Posterior cingulate gyrus (tissue), 11 donors: ENCODE measurements at places on chromosomes 5 and 9.

DNA sequence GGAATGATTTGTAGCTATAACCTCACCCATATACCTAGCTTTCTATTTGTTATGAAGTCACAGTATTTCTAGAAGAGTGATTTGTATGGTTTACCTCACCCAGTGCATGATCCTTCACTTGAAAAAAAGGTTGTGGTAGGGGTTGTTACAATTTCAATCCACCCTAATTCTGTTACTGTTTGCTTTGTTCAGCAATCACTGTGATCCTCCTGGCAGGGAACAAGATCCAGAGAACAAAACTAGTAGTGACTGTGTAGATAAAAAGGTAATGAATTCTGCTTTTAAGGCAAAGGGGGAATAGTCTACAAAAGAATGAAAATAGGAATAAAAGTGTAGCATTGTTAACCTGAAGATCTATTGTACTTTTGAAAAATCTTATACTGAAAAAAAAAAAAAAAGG is 191.3 kb upstream of the SH3GL2 start:
- no peak for DNase-seq

DNA sequence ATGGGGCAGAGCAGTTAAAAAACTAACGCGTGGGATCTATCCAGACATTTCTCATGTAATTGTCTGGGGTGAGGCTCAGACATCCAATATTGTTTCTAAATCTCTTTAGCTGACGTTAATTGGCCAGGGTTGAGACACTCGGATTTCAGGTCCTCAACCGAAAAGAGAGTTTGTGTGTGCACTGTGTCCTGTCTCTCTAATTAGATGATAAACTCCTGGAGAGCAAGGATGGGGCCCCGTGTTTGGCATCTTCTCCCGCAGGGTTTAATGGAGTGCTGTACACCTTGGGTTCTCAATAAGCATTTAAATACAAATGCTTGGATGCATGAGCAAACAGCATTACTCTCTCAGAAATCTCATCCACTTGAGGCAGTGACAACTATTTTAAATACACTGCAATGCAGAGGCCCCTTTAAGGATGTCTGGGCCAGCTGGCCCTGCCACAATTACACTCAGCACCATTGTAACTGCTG is 139.6 kb downstream of the MTX3 start:
- DNase-seq, result no peak

DNA sequence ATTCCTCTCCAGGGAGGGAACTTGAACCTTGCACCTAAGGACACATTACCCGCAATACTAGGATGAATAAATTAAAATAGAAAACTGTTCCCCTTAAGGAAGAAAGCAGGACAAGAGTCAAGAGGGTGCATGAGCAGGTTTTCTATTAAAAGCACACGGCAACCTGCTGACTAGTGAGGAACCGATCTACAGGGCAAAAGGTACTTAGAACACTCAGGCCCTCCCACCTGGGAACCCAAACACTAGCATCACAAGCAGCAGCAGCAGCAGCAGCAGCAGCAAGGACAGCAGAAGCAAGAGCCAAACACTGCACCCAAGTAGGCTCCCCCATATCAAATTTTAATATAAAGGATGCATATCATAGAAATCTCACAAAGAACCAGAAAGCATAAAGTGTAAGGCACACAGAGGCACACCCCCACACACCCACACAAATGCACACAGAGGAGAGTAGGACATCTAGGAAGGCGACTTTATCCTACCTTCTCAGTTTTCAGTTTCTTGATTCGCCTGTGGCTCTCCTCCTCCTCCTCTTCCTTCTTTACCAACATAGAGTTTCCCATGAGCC is 2.8 kb downstream of the ZNF608 start:
- no peak for DNase-seq

- DNase-seq, result no peak
Measured at GRCh38 chr9:82404196-82404870, 415.8 kb downstream of the SPATA31D1 start.

DNA sequence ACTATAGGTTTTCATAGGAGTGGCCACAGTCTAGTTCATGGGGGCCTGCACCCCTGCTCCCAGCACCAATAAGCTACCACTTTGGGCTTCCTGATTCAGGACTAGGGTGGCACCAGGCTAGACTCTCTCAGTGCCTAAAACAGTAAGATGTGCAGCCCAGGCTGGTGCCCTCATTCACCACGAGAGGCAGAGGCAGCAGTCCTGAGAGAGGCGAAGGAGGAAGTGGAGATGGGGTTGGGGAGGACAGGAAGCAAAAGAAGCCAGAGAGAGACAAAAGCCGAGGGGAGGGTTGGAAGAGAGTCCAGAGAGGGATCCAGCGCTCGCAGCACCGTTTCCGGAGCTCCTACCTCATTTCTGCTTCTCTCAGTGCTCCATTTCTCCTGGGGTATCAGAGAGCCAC is 180.9 kb downstream of the MED10 start:
- no peak for DNase-seq

DNA sequence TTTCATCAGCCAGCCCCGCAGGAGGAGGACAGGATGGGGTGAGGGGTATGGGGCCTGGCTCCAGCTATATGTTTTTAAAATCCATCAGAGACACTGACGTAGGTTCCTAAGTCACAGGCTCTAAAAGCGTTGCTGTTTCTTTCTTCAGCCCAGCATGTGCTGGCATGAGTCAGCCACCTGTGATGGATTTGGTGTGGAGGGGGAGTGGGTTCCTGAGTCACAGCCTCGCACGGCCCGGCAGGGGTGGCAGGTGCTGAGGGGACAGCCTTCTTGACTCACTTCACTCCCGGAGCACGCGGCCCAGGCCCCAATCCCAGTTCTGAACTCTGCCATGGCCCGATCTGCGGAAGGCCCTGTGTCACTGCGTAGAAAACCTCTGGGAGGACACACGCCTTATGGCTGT is 38.8 kb upstream of the RPL26L1 start:
- DNase-seq, result no peak

DNA sequence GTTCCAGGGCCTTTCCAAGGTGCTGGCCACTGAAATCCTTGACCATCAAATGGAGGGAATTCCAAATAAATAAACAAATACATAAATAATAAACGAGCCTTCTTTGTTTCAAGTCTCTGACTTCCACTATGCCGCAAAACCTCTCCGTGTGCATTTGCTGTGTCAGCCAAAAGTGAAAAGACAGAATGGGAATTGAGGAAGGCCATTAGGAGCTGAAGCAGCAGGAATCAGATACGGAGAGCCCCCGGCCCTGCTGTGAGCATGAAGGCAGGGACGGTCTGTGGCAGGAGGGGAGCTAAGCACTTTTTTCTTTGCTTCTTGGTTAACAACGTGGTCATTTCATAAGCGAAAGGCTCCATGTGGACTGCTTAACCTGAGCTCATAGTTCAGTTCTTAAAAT is 26.1 kb downstream of the PLPPR1 start:
- no peak for DNase-seq

- DNase-seq, result no peak
Measured at GRCh38 chr5:134879456-134879855, 5.3 kb downstream of the TXNDC15 start.

GRCh38 chr5:126624534-126624933 is 23.8 kb downstream of the PHAX start:
- no peak for DNase-seq

GRCh38 chr9:90964101-90965020 is 162.7 kb downstream of the SYK start:
- no peak for DNase-seq

DNA sequence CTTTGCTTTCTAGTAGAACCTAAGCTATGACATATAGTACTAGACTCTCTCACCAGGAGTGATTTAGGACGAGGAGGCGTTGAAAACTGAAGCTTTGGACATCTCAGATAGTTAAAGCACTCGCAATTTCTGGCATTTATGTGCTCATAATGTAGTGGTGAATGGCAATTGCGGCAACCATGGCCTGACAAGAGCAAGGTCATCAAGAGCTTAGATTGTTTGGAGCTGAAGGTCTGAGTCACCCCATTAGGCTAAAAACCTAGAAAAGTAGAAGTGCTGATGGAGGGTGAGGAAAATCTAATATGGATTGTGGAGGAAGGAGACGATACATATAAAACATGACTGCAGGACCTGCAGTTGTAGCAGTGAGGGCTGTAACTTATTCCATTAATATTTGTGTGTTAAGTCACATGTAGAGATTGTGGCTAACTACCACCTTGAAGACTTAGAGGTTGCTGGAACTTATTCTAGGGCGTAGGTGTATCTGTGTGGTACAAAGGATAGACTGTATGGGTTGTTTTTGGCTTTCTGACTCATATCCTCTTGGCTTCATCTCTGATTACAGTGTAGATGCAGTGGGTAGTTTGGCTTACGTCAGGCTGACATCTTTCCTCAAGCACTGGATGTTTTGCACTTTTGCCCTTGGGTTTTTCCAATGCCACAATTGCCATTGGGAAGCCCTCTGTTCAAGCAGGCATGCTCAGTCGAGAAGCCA is 138.9 kb upstream of the CDKN2B start:
- DNase-seq, result no peak

GRCh38 chr5:99948850-99949249 is 586.3 kb upstream of the FAM174A start:
- no peak for DNase-seq

DNA sequence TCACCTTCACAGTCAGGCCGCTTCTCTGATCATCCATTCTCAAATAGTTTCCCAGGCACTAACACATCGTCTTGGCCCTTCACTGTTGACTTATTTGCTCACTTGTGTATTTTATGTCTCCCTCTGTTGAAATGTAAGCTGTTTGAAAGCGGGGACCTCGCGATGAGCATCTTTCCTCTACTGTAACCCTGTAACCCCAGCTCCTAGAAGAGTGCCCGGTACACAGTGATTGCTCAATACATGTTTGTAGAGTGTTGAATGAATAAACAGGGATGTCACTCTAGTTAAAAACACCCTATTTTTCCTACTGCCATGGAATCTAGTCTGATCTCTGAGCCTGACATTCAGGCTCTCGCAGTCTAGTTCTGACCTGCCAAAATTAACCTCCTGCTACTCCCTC is 150.8 kb downstream of the TTLL11 start:
- DNase-seq, result no peak

DNA sequence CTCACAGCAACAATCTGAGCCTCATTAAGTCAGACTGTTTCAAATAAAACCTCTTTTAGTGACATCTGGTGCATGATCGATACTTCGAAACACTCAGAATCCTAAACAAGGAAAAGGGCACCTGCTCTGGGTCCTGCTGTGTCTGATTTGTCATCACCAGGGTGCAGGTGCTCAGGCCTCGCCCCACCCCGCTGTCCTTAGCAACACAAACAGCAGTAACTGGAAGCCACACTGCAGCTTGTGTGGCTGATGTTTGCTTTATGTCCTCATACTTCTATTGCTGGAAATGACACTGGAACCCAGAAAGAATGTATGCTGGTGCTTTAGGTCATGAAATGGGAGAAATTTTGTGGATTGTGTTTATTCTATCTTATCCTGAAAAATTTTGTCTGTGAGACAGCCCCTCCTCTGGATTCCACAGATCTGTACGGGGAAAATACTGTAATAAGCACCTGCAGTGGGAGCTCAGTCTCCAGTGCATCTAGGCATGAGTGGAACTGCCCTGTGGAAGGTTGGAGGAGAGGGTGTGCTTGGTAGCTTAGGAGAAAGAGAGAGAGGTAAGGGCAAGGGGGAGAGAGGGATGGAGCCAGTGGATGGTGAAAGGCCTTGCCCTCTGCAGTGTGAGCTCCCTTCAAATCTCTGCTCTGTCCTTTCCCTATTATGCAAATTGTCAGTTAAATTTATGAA is 284.2 kb downstream of the SMARCA2 start:
- no peak for DNase-seq

DNA sequence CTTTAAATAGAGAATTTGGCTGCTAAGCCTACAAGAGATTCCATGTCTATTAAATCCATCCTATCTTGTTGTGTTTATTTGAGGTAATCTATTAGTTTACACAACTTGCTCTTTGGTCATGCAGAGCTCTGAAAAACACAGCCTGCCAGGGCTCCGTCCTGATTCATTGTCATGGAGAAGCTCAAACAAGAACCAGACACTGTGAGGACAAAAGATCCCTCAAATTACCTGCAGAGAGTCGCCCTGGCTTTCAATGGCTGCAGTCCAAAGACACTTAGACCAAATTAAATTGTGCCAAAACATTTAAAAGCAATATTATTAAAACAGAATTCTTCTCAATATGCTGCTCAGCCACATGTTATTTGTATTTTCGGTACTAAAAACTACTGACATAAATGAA is 60.1 kb downstream of the CDH18 start:
- no peak for DNase-seq

DNA sequence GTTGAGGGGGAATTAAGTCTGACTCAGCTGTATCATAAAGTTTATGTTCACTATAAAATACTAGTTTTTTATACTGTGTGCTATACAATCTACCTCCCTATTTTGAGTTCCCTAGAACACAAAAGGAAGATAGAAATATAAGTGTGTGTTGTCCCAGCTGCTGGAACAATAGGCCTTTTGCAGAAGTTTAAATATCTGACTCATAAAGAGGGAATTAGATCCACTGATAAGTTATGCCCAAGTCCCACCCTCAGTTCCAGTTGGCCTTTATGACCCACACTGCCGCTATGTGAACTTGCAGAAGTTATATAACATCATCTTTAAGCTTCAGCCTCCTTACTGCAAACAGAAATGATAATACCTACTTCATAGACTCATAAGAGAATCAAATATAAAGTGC is 88.5 kb upstream of the DAB2 start:
- no peak for DNase-seq

DNA sequence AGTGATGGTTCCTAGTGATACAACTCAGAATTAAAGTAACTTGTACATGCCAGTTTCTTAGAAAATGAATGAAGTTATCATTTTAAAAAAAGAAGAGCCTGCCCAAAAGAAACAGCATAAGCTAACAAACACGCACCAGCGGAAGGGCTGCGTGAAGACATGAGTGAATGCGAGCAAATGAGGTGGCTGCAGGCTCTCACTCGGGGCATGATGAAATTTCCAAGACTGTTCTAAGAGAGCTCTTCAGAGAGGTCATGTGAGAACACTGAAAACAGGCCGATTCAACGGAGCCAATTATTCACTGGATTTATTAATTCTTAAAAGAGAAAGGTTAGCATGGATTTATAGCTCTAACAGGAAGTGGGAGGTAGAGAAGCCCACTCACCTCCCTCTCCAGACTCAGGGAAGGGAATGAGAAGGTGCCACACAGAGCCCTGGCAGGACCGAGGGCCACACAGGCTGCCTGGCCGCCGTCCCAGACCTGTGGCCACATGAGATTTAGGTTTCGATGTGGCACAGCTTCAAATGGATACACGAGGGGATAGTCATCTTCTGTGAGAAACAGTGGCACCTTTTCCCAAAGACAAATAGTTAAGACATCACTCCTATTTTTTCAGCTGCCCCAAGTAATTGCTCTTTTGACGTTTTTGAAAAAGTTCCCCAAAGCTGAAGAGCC is 55.5 kb downstream of the HABP4 start:
- DNase-seq, result no peak

DNA sequence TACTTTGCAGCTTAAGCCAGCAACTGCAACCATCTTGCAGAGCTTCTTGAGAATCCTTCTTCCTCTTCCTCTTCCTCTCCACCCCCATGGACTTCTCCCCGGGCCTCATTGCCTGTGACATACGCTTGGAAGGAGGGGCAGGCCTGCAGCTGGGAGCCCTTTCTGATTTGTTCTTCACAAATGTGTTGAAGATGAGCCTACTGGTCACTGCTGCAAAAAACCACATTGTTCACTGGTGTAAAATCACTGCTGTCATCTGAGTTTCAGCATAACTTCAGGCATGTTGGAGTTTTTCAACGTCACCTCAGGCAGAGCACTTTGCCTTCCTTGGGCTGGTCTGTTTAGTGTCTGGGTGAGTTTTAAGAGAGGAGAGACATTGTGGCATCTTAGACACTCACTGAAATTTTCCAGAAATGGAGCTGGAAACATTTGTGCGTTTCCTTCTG is 7.9 kb downstream of the TJP2 start:
- DNase-seq, result no peak
